ENCODE measurements at places on chromosomes 5 and 9. TPM values are rescaled to one million over a fixed set of nuclear protein-coding genes. Genes with fewer than 3 reads are reported as not detected.

GRCh38 chr9:36461323-36461722, 61.3 kb upstream of the RNF38 start:
- no peaks in the 10 kb centered on the region for H3K36me3 ChIP-seq
- H3K27me3 ChIP-seq: no peaks in the 10 kb centered on the region
- H3K27ac ChIP-seq: no peak overlapping the region
- DNase-seq: no peak

DNA sequence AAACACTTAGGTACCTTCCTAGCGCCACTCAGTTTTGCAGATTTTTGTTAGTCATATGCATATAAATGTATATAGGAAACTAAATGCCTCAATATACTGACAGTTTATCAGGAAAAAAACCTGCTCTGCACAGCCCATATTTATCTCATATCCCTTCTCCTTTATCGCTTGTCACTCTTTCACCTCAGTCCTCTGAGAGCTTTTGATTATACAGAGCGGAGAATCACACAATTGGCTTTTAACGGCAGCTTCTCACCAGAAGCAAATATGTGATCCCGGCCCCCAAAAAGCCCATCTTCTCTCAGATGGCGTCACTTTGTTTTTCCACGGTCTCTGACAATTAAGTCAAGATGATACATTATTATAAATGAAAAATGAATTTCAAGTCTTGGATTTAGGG, 362.6 kb downstream of the DNAH5 start:
- no peak for DNase-seq
- H3K27ac ChIP-seq: no peak overlapping the region
- H3K36me3 ChIP-seq: no peaks in the 10 kb centered on the region
- H3K27me3 ChIP-seq: no peaks in the 10 kb centered on the region
- no peak overlapping the region for H3K4me3 ChIP-seq

GRCh38 chr9:93061791-93062763, 3.6 kb downstream of the SUSD3 start:
- DNase-seq: no peak
- peaks cover 41% of the 10 kb centered on the region for H3K4me1 ChIP-seq
- H3K36me3 ChIP-seq: no peaks in the 10 kb centered on the region
- H3K27ac ChIP-seq: no peak overlapping the region

GRCh38 chr9:94657021-94657725, 17.9 kb upstream of the FBP1 start:
- no peaks in the 10 kb centered on the region for H3K36me3 ChIP-seq
- no peaks in the 10 kb centered on the region for H3K4me1 ChIP-seq
- H3K27me3 ChIP-seq: no peaks in the 10 kb centered on the region
- no peak overlapping the region for H3K4me3 ChIP-seq
- no peak for DNase-seq

GRCh38 chr5:173530547-173530946, 85.9 kb downstream of the BOD1 start:
- no peak overlapping the region for H3K4me3 ChIP-seq
- no peak for DNase-seq
- H3K4me1 ChIP-seq: no peaks in the 10 kb centered on the region
- H3K27ac ChIP-seq: no peak overlapping the region
- H3K36me3 ChIP-seq: no peaks in the 10 kb centered on the region
- no peaks in the 10 kb centered on the region for H3K27me3 ChIP-seq

GRCh38 chr9:130921300-130921988, 17.6 kb downstream of the FIBCD1 start:
- no peak for DNase-seq
- no peak overlapping the region for H3K27ac ChIP-seq
- H3K27me3 ChIP-seq: no peaks in the 10 kb centered on the region

DNA sequence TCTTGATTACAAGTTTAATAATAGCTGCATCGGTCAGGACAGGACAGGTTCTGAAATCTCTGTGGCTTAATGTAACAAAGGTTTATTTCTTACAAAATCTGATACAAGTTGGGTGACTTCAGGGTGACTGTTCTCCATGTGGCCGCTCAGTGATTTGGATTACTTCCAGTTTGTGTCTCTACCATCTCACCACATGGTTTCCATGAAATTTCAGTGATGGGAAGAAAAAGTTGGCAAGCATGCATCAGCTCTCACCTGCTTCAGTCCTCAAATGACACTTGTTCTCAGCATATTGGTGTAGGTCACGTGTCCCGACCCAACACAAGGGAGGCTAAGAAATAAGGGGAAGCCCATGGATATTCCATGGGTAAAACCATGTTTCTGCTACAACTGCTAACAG, 7.8 kb upstream of the TMEM268 start:
- H3K36me3 ChIP-seq: no peaks in the 10 kb centered on the region
- H3K27me3 ChIP-seq: no peaks in the 10 kb centered on the region
- no peak overlapping the region for H3K27ac ChIP-seq
- H3K4me1 ChIP-seq: no peaks in the 10 kb centered on the region
- no peak overlapping the region for H3K4me3 ChIP-seq

DNA sequence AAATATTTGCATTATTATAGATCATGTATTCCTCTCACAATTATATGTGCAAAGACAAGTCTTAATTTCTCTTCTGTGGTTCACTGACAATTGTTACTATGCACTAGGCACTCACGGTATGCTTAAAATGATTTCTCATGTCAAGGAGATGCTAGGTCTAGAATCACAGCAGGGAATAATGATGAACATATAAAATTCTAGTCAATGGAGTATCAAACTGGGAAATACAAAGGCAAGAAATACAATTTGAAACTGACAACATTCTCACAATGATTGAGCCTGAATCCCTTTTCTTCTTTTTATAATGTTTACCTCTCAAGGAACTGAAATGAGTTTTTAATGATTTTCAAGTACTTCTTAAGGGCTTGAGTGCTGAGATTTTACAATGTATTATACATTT, 302.3 kb upstream of the GRAMD2B start:
- no peak for DNase-seq
- no peaks in the 10 kb centered on the region for H3K27me3 ChIP-seq
- no peaks in the 10 kb centered on the region for H3K4me1 ChIP-seq
- no peaks in the 10 kb centered on the region for H3K36me3 ChIP-seq
- no peak overlapping the region for H3K4me3 ChIP-seq

DNA sequence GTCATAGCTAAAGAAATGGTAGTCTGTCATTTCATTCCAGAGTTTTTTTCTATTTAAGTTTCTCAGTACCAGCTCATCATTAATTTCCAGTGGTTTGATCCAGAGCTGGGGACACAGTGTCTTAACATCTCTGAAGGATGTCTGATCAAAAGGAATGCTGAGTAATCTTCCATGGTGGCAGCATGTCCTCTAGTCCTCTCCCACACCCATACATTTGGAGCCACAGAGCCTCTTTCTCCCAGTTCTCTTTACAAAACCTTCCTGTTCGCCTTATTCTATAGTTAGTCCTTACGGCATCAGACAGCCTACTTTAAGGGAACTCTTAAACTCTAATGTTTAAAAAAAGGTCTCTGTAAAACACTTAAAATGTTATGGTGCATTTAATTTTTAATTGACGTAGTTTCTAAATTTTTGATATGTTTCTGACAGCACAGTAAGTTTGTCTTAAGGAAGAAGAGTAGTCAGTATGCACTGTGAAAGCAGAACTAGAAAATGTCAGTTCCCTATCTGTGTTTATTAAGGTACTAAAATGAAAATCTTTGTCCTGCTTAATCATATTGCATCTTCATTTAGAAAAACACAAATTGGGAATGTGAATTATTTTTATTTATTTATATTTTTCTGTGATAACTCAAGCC, 96.8 kb downstream of the INIP start:
- H3K4me3 ChIP-seq: no peak overlapping the region
- no peaks in the 10 kb centered on the region for H3K4me1 ChIP-seq
- no peaks in the 10 kb centered on the region for H3K36me3 ChIP-seq
- no peak overlapping the region for H3K27ac ChIP-seq

DNA sequence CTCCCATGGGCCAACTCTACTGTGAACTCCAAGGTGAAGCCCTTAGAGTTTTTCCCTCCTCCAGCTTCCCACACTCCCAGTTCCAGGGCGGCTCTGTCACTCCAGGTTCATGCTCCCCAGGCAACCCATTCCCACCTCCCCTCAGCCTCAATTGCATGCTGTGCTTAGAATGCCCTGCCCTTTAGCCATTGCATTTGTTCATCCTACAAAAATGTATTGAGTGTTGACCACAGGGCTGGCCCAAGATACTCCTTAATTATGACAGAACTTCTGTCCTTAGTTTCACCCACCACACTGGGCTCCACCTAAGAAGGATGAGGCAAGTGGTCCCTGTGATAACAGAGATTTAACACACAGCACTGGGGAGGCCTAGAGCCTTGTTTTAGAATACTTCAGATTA, 236.1 kb downstream of the ADAMTSL1 start:
- H3K36me3 ChIP-seq: no peaks in the 10 kb centered on the region
- no peak overlapping the region for H3K27ac ChIP-seq
- H3K27me3 ChIP-seq: no peaks in the 10 kb centered on the region
- no peak overlapping the region for H3K4me3 ChIP-seq
- no peak for DNase-seq
- H3K4me1 ChIP-seq: peaks cover 22% of the 10 kb centered on the region

DNA sequence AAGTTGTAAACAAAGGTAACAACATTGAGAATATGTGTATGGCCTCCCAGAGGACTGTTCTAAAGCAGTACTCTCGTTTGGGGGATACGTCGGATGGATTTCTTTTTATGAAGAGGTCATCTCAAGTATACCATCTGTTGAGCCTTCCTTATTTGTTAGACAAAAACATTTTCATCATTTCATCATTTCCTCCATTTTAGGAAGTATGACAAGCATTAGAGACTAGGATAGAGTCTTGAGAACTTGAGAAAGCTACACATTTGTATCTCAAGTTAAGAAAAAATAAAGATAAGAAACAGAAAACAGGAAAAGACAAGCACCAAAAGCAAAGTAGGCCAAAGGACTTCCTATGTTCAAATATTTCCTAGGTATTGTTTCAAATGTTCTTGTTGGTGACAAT, 307.0 kb downstream of the EFNA5 start:
- no peaks in the 10 kb centered on the region for H3K27me3 ChIP-seq
- H3K36me3 ChIP-seq: no peaks in the 10 kb centered on the region
- no peak overlapping the region for H3K4me3 ChIP-seq
- H3K27ac ChIP-seq: no peak overlapping the region

The GABRP gene
- total RNA-seq: 20.6 TPM

The ARL14EPL gene
- total RNA-seq: not detected

The TLR4 gene
- total RNA-seq: 9.3 TPM

Measured in vagina (tissue), 2 donors.